ENCODE measurements at places on chromosomes 4 and X.

DNA sequence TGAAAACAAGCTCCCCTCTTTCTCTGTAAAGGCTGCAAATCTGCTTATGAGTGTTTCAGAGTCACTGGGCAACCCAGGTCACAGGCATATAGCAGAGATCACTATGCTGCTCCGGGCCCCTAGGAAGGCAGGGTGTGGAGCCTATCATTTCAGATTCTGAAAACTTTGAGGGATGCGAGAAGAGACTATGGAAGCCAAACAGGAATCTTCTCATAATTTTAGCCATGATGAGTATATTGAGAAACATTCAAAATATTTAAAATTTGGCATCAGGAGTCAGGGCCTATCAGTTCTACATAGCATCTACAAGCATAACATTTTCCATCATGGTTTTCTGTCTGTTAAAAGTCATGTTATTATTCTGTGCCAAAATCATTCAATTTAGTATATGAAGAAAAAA is 61.7 kb upstream of the ATXN3L start:
- DNase-seq: no peak

DNA sequence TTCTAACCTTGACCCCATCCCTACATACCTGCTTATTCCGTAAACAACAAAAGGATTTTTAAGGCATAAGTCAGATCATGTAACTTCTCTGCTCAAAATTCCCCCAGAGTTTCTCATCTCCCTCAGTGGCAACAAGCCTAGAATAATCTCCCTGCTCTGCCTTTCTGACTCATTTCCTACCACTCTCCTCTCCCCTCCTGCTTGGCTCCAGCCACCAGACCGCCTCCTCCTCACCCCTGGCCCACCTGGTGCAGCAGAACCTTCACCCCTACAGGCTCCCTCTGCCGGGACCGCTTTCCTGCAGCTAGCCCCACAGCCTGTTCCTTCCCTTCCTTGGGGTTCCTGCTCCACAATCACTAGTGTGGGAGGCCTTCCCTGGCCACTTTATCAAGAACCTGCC is 32.1 kb downstream of the TSPAN5 start:
- DNase-seq: no peak

- DNase-seq: peak; percentile 47
Observed at GRCh38 chr4:101169044-101170014, 178.0 kb downstream of the PPP3CA start.

DNA sequence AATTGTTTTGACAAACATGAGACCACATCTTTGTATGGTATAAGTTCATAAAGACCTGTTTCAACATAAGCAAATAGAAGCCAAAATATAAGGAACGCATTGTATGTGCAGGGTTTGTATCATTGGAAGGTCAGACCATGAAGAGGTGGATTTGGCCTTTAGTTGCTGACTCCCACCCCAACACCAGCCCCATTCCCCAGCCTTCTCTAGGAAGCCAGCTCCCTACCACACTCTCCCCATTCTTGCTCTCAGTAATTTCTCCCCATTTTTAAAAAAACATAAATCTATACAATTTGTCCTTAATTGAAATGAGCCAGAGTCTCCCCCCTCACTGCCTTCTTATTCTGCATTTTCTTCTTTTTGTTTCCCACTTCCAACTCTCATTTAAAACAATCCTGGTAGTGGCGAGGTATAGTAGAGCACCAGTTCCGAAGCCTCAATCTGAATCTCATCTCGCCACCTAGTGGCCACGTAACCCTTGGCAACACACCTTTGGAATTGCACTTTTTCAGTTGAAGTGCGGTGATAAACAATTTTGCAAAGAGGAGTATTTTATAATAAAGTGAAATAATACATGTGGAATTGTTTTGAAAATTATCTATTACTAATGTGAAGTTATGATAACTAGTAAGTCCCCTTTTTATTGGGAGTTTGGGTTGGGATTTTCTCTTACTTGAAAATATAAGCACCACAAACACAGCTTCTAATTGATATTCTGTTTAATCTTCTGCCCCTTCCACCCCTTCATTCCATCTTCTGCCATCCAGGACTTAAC is 126.6 kb downstream of the ASB9 start:
- DNase-seq: peak; percentile 37
